ENCODE measurements at places on chromosomes 13 and 19. TPM values are rescaled to one million over a fixed set of nuclear protein-coding genes. Genes with fewer than 3 reads are reported as not detected.
A peak's percentile ranks its signal among the peaks of the same experiment; 100 is the strongest.

FARP1 gene
- 50.9 TPM for total RNA-seq

PALM3 gene
- 1.3 TPM for total RNA-seq

OVOL3 gene
- total RNA-seq: not detected

CASP14 gene
- total RNA-seq: not detected

DCT gene
- total RNA-seq: under 0.01 TPM

WDR83 gene
- 11.7 TPM for total RNA-seq

OXGR1 gene
- total RNA-seq: not detected

OR4F17 gene
- not detected for total RNA-seq

ONECUT3 gene
- total RNA-seq: not detected

RNF126 gene
- 18.0 TPM for total RNA-seq

GRCh38 chr19:42412227-42412626 lies 15.0 kb downstream of the LIPE start:
- DNase-seq: no peak

- no peak for DNase-seq
Measured at GRCh38 chr19:58409010-58409790, 751 bp downstream of the ZNF584 start.

GRCh38 chr19:39438270-39438934 lies 2.7 kb upstream of the RPS16 start:
- DNase-seq: peak; percentile 41

DNA sequence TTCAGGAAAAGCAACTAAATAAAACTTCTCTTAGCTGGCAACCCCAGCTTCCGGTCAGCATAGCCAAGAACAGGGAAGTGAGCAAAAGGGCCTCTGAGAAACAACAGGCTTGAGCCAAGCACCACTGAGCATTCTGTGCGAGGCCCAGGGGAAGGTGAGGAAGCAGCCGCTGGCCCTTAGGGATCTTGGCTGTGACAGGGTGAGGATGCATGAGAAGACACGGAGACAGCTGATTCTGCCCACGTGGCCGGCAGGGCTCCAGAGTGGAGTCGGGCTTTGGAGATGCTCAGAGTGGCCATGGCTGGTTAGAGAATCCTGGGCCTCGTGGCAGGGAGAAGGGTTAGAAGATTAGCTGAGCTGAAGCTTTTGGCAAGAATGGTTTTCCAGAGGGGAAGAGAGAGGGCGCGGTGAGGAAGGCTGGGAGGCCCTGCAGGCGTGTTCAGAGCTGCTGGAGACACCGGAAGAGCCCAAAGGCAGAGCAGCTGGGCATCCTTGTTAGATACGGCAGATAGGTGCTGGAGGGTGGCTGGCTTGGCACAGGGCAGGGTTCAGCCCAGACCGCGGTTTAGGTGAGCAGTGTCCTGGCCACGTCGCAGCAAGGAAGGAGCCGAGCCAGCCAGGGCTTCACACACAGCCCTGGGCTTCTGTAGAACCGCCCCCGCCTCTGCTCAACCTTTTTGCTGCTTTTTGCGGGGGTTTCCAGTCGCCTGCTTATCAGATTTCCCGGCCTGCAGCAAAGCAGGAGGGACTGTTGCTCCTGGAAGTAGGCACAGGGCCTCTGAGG lies 17.3 kb downstream of the UPF1 start:
- no peak for DNase-seq

DNA sequence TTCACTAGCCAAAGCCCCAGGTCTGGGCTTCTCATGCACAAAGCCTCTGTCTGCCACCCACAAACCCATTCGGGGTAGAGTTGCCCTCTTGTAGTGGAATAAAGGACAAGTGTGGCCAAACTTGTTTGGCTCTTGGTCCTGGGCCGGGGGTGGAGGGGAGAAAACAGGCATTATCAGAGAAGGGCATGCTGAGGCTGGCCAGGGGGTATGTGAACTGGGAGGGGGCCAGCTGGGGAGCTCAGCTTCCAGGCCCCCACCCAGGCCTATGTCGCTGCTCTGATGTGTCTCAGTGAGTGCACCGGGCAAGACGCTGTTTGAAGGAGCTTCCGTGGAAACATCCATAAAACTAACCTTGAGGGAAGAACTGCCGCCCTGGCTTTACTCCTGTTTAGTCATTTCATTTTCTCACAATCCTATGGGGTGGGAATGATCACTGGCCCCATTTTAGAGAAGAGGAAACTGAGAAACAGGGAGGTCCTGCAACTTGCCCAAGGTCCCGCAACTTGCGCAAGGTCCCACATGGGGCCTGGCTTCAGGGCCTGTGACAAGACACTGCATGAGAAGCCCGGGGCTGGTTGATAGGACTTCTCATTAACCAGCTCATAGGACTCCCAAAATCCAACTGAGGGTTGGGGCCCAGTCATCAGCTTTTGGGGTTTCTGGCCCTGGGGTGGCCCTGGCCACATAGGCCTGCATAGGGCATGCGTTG lies 30.8 kb downstream of the CCNE1 start:
- DNase-seq: no peak

GRCh38 chr13:23771552-23771951 lies 117.6 kb downstream of the MIPEP start:
- no peak for DNase-seq

DNA sequence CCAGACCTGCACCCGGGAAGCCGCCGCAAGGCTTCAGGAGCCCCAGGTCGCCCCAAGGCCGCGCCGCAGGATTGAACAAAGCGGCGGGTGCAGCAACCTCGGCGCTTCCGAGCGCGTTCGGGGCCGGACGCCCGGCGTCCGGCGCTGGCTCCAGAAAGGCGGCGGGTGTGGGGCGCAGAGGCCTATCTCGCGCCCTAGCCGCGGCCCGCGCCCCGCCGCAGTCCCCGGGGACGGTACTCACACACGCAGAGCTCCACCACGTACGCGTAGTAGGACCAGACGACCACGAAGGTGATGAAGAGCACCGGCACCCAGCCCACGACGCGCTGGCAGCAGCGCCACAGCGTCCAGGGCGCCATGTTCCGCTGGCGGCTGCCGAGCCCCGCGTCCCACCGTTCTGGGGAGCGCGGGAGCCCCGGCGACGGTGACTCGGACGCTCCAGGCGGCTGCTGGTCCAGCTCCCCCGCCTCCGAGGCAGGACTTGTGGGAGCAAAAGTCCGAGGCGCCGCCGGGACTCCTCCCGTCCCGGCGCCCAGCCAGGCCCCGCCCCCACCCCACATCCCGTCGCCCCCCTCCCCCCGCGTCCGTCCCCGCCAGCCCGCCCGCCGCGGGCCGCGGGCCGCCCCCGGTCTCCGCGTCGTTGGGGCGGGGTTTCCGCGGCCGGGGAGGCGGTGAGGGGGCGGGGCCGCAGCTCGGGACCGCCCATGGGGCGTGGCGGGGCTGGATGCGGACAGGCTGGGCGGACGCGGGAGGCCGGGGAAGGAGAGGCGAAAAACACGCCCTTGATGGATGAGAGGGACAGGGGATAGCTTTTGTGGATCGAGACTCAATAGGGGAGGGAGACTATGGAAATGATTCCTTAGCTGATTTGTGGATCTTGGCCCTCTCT lies at the start of gene ZDHHC20:
TSS of gene ZDHHC20 (minus strand) at position 491 of the 889 bp plus-strand sequence. CDS start at position 359, 132 bp downstream.
- peak; percentile 77 for DNase-seq

GRCh38 chr13:31756346-31756745 lies 17.0 kb downstream of the RXFP2 start:
- peak; percentile 83 for DNase-seq

GRCh38 chr19:37779127-37780005 lies at the start of gene ZNF573:
TSS of gene ZNF573 (minus strand) at chr19:37779586. CDS start at chr19:37773729, 5,857 bp downstream.
- DNase-seq: peak; percentile 89

DNA sequence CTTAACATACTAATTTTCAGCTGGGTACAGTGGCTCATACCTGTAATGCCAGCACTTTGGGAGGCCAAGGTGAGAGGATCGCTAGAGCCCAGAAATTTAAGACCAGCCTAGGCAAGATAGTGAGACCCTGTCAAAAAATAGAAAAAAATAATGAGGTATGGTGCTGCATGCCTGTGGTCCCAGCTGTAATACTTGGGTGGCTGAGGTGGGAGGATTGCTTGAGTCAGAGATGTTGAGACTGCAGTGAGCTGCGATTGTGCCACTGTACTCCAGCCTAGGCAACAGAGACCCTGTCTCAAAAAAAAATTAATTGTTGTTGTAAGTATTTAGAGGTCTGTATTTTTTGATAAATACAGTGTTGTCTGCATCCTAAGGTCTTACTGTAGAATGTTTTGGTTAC lies 66.8 kb downstream of the FNDC3A start:
- DNase-seq: peak; percentile 85

- DNase-seq: no peak
Measured at GRCh38 chr13:46355901-46356590, 31.0 kb downstream of the RUBCNL start.

- no peak for DNase-seq
Measured at GRCh38 chr19:55305983-55306562, 19.1 kb downstream of the TMEM150B start.

GRCh38 chr19:1630012-1630411 lies 22.4 kb downstream of the TCF3 start:
- DNase-seq: no peak

DNA sequence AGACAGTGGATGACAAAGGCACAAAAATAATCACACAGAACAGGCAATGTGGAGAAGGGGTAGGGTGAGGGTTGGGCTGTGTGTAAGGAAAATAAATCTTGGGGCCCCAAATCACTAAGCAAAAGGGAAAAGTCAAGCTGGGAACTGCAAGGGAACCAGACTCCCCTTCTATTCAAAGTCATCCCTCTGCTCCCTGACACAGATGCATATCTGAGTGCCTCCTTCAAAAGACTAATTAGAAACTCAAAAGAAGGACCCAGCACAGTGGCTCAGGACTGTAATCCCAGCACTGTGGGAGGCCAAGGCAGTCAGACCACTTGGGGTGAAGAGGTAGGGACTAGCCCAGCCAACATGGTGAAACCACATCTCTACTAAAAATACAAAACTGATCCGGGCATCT lies 18.3 kb downstream of the ZNF611 start:
- no peak for DNase-seq

DNA sequence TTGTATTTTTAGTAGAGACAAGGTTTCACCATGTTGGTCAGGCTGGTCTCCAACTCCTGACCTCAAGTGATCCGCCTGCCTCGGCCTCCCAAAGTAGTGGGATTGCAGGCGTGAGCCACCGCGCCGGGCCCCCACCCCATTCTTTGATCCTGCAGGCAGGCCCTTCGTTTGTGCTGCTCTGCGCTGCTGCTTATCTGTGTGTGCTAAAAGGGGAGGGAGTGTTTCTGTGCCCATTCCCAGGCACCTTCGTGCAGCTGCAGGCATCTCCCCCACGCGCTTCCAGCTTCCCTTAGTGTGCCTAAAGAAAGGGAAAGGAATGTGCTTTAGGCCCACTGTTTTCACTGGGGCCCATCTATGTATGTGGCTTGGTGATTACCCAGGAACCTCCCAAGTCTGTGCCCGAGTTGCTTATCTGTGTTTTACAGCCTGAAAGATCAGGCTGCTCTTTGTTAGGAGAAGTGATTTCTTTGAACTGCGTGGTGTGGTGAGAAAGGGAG lies 27.2 kb downstream of the EPN1 start:
- DNase-seq: no peak

DNA sequence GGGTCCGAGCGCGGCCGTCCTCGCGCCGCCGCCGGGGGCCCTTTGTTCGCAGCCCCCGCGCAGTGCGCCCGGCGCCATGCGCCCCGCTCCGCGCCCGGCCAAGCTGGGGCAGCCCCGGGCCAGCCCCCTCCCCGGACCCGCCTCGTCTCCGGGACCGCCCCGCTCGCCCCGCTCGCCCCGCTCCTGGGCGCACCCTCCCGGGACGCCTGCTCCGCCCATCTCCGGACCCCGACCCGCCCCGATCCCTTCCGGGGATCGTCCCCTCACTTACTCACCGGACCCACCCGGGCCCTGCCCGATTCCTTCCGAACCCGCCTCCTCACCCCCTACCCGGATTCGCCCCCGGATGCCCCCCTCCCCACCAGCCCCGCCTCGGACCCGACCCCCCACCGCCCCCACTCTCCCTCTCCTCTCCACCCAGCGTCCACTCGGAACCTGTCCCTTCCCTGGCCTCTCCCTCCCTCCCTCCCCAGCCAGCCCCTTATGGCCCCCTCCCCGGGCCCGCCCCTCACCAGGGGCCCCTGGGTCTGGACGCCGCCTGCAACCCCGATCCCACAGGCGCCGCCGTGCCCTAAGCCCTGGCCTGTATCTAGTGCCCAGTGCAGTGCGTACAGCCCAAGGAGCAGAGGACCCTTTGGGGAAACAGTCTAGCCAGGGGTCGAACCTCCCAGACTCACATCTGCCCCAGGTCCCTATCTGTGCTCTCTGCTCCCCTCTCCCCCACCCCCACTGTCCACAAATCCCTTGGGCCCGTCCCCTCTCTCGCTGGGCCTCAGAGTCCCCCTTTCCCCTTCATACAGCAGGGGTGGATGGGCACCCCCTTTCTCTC lies at the start of gene CPAMD8:
TSS of gene CPAMD8 (minus strand) at position 105 of the 829 bp plus-strand sequence. CDS start 168 bp downstream, outside the sequence.
- no peak for DNase-seq

DNA sequence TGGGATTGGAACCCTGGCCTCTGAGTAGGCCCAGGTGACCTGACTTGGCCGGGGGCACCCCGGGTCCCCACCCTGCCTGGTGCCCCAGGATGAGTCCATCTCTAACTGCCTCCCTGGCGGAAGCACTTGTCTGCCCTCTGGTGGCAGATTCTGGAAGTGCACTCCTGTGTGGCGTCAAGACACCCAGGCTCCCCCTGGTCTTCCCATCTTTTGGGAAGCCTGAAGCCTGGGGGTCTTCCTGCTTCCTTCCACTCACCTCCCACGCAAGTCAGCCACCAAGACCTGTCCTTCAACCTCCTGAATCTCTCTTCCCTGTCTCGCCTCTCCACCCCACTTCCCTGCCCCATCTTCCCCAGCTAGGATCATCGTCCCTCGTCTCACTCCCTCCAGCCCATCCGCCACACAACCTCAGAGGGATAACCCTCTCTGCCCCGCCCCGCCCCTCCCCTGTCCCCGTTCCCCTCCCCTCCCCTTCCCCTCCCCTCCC lies 7.4 kb downstream of the RABAC1 start:
- peak; percentile 66 for DNase-seq

DNA sequence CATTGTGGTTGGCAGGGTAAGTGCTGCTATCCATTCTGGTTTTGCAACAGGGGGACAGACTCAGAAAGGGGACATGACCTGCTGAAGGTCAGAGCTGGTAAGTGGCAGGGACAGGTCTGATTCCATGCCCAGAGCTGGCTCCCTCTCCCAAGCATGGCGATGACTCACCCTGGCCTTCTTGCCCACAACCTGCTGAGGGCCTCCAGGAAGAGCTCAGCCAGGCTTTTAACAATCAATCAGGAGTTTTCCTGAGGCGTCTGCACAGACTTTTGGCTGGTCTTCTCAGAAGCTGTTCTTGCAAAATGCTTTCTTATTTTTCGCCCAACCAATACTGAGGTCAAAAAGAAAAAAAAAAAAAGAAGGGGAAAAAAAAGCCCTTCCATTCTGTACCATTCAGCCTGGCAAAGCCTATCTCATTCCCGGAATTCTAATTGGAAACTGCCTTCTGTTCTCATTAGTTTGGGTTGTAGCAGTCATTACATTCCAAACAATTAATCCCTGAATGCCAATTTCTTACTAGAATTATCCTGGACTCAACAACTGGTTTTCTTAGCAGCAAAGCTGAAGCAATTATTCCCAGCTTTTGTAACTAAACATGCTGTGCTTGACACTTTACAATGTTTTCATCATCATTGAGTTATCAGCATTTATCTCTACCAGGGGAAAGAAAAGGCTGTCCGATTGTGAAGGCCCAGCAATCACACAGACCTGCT lies 17.7 kb downstream of the SIAH3 start:
- peak; percentile 77 for DNase-seq

GRCh38 chr13:114199954-114200353 lies 20.9 kb downstream of the CFAP97D2 start:
- no peak for DNase-seq

Measured in fibroblast of lung (primary cell).